ENCODE measurements at places on chromosomes 11 and 22.
A peak's percentile ranks its signal among the peaks of the same experiment; 100 is the strongest.

DNA sequence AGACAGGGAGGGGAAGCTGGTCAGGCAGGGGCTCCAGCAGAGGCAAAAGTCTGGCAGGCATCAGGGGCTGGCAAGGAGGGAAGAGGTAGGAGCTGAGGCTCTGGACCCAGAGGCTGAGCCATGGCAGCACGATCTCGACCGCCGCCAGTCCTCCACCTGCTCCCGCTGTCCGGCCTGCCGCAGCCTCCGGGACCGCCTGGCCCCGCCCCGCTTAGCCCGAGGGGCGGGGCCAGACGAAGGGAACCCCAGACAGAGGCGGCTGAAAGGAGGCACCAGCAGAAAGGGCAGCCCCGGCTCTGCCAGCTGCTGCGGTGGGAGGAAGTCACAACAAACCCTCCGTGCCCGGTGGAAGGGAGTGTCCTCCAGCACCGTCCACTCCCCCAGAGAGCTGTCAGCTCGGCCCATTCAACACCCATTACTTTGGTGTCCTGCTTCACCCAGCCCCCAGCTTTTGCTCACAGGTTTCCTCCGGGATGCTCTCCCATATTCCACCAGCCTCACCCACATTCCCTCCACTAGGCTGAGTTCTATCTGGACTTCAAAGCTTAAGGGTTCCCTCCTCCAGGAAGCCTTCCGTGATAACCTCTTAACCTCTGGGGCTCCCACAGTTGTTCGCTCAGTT, at the start of gene MFNG:
MFNG (minus strand) TSS at position 161 of the 622 bp plus-strand sequence. CDS start 207 bp downstream, outside the sequence.
- DNase-seq: peak; percentile 62

- DNase-seq: no peak
Measured at GRCh38 chr11:117744471-117745150, 52.4 kb downstream of the DSCAML1 start.

DNA sequence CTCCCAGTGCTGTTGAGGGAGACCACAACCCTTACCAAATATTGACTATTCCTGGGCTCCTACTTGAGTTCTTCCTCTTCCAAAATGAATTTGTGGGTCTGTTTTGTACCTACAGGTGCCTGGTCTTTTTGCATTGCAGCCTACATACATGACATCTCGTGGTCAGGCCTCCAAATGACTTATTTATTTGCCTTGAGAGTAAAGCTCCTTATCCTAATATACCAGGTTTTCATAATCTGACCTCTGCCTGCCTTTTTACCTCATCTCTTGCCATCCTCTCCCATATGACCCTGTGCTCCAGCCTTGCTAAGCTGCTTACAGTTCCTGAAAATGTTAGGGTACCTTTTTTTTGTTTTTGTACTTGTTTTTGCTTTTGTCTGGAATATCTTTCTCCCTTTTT, 130.4 kb downstream of the UVRAG start:
- no peak for DNase-seq

GRCh38 chr11:126695293-126695692, 305.3 kb downstream of the KIRREL3 start:
- DNase-seq: no peak

- DNase-seq: peak; percentile 73
Measured at GRCh38 chr22:22753526-22754267, 109.3 kb downstream of the GGTLC2 start.

DNA sequence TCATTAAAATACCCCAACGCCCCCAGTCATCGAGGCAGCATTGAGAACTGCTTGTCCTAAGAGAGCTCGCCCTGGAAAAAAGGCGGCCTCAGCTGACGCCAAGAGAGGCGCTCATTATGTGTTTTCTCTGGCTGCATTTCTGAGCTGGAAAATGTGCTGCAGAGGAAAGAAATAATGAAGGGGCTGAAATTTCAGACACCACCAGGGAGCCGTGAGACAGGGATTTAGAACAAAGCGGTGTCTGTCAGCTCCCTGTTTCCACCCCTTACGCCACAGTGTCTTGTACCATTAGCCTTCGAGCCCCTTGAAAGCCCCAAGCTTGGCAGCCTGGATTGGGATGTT, 14.4 kb downstream of the USH1C start:
- no peak for DNase-seq

GRCh38 chr11:65744026-65744698, 23.6 kb upstream of the RNASEH2C start:
- no peak for DNase-seq

- no peak for DNase-seq
Measured at GRCh38 chr11:396511-396947, 2.5 kb downstream of the PKP3 start.

DNA sequence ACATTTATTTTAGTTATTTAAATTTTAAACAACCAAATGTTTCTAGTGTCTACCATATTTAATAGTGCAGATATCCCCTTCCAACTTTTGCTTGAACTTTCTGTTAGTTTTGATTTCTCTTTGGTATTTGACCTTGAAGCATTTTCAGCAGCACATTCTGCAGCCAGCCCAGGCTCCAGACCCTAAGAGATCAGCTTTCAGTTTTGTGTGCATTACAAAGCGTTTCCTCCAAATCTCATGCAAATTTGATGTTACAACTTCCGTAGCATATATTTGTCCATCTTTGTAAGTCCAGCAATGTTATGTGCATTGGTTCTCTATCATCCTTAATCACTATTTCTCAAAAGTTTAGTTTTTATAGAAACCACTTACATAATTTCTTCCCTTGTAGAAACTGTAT, 14.6 kb upstream of the SERGEF start:
- DNase-seq: no peak

DNA sequence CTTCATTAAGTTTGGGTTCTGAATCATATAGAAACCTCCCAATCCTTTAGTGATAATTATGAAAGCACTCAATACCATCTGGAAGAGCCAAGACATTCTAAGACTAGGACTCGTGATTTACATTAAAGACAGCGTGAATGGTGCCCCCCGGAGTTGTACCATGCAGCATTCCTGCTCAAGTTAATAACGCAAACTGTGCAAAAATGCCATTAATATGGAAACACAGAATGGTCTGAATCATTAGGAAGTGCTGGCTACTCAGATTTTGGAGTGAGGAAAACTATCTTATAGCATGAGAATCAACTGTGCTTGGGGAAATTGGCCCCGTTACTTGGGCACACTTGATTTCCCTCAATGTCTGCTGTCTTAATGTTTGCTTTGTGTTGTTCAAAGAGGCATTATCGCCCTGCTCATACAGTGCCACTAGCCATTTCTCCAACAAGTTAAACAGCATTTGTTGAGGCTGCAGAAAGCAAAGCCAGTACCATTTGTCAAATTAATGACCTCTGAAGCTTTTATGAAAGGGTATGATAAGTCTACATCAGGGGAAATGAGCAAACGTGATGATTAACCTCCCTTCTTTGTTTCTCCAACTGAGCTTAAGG, 18.5 kb upstream of the TPH1 start:
- no peak for DNase-seq

GRCh38 chr11:199004-199581, 6.2 kb downstream of the SCGB1C1 start:
- no peak for DNase-seq

GRCh38 chr11:73258104-73259035, 13.8 kb upstream of the P2RY6 start:
- DNase-seq: no peak

DNA sequence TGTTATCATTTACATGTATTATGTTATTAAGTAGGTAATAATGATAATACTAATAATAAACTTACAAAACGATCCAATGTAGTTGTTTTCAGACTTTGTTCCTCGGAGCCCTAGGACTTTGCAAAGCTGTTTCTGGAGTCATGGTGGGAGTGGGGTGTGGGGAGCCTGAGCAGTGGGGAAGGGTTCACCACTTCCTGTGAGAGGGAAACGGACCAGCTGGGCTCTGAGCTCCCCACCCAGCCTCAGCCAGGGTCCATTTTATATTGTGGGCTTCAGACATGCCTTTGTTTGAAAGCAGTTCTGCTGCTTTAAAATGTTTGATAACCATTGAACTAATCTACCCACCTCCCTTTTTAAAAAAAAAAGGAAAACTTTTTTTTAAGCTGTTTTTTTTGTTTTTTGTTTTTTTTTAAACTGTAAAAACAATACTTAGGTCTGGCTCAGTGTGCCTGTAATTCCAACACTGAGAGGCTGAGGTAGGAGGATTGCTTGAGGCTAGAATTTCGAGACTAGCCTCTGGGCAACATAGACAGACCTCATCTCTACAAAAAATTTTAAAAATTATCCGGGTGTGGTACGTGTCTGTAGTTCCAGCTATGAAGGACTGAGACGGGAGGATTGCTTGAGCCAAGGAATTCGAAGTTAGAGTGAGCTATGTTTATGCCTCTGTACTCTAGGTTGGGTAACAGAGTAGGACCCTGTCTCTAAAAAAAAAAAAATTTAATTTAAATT, 7.0 kb downstream of the SERPING1 start:
- DNase-seq: no peak

DNA sequence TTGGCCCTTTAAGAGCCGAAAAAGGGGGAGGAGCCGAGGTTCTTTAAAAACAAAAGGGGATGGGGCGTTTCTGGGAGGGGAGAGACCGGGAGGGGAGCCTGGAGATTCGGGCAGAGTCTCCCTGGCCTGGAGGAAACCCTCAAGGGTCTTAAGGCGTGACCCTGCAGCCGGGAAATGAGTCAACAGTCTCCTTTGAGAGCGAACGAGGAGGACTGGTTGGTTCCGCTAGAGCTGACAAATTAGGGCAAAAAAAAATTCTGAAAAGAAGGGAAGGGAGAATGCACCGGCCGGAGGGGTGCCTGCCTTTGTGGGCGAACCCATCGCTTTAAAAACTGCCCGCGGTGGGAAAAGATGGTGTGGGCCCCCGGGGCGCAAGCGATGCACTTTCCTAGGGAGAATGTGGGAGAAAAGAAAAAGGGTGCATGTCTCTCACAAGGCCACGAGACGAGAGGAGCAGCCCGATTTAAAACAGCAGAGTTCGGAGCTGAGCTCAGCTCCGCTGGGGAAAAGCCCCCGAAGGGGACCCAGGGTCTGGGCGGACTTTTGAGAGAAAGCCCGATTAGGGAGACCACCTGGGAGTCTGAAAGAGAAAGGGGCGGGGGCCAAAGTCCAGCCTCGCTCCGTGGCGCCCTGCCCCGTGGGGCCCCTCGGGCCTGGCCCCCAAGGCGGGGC, 874 bp downstream of the ZFTA start:
- peak; percentile 14 for DNase-seq

Measured in activated CD4-positive, alpha-beta T cell treated with anti-CD3 and anti-CD28 coated beads, Interleukin-2, amount 50 U/mL, for 4 hours (primary cell).